ENCODE measurements at places on chromosomes 4 and X.

GRCh38 chrX:39813631-39814277 lies 284.0 kb downstream of the BCOR start:
- no peak for DNase-seq

DNA sequence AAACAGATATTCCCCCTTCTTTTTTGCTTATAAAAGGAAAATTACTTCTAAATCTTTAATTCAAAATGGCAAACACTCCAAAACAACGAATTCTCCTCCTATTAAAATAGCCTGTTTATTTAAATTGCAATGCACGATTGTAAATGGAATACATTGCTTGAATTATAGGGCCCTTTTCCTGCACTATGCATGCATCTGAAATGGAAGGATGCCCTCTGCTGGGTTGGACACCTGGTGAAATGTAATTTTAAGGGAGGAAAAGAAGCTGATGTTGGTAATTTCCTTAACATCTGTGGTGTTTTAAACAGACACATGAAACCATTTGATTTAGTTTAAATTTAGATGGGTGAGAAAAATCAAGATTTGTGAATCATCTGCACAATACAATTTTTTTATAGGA lies 72.8 kb downstream of the GRXCR1 start:
- no peak for DNase-seq

- DNase-seq: no peak
These were observed 541 bp upstream of the FIP1L1 start for GRCh38 chr4:53376900-53377299.

- DNase-seq: no peak
These were observed 21.5 kb upstream of the NPY2R start for GRCh38 chr4:155186972-155187371.

- DNase-seq: no peak
These were observed 19.3 kb upstream of the MSMO1 start for GRCh38 chr4:165308166-165308565.

GRCh38 chrX:44054863-44055601 lies 81.8 kb upstream of the NDP start:
- no peak for DNase-seq

GRCh38 chr4:173990869-173991210 lies 292.6 kb downstream of the FBXO8 start:
- no peak for DNase-seq

DNA sequence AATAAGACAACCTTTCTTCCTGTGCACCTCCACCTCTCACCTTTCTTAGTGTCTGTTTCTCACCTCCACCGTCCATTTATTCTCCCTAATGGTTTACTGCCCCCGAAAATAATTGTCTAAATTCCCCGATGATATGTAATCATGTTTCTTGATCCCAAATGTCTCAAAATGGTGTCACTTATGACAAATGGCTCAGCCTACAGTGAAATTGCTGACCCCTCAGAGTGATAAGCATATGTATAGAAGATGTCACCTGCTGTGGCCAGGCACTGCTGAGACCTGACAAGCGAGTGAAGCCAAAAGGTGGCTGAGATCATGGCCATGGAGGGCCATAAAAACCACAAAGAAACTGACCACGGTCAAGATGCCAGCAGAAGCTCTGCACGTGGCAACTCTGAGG lies 35.7 kb downstream of the MSL3 start:
- DNase-seq: no peak

DNA sequence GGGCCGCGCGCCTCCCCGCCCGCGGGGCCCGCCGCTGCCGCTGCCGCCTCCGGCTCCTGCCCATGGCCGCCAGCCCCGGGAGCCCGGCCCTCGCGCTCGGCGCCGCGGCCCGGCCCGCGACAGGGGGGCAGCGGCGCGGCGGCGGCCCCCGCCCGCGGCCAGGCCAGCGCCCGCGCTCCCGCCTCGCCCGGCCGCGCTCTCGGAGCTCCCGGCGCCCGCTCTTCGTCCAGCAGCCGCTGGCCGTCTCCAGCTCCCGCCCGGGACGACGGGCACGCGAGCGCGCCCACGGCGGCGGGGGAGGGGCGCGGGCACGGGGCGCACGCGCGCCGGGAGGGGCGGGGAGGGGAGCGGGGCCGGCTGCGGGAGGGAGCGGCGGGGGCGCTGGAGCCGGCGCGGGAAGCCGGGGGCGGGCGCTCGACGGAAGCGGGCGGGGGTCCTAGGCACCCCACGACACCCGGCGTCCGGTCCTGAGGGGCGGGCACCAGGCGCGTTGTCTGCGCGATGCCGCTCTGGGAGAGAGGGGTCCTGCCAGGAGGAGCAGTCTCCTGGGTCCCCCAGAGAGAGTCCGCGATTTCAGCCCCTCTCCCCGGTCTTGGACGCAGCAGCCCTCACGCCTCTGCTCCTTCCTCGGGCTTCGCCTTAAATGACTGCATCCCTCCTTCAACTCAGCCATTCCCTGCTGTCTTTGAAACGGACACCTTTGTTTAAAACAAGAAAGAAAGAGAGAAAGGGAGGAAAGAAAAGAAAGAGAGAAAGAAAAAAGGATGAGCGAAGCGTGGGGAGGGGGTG lies 490 bp upstream of the PDZD4 start:
- no peak for DNase-seq

DNA sequence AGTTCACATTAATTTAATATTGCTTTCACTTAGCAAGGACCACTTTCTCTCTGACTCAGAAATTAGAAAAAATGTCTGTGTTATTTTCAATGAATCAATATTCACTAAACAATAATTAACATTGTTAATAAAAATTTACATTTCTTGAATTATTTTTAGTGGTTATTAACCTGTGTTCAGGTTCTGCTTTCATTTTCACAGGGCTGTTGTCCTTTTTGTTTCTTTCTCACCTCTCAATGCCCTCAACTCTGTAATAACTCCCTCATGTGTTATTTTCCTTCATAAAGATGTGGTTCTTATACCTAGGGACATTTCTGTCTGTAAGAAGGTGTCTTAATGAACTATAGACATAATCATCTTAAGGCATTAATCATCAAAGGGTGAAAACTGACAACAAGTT lies 43.1 kb upstream of the PRR27 start:
- no peak for DNase-seq

DNA sequence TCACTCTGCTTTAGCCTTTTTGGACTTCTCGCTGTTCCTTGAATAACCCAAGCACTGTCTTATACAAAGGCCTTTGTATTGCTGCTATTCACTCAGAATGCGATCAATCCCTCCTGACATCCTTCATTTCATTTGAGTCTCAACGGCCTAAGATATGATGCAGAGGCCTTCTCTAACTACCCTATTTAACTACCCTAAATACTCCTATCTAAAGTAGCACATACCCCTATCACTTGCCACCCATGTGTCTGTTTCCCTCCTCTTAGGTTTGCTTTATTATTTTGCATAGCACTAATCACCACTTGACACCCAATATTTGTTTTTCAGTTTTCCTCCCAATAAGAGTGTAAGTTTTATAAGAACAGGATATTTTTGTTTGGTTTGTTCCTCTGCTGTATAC lies 42.3 kb upstream of the ACSL4 start:
- DNase-seq: no peak

- DNase-seq: no peak
These were observed 62.5 kb downstream of the PPEF1 start for GRCh38 chrX:18769812-18770573.

DNA sequence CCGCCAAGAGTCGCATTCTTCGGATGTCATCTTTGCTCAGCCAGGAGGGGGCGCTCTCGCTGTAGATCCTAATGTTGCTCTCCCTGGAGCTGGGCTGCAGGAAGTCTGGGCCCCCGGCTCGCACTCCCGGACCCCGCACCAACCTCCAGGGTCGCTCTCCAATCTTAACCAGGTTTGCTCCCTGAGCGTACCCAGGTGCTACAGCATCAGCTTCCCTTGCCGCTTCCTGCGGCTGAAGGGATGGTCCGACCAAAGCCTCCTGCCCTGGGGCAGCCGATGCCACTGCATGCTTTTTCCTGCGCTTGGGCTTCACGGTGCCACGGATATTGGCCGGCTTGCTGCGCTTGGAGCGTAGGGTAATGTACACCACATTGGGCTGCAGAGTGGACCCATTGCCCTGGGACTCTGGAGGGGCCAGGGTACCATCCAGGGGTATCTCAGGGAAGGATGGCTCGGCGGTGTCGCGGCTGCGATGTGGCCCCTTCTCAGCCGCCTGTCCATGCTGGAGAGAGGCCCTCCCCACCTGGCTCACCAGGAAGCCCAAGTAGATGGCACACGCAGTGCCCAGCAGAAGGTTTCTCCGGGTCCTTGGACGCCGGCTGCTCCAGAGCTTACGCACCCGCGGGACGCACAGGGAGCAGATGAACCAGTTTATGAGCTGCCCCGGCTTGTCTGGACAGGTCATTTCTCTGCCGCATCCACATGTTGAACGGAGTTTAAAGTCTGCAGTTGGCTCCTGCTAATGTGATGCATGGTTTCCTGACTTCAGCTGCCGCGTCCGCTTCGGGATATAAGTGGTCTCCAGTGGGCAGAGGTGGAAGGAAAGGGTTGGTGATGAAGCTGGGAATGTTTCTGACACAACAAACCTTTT lies 1.9 kb downstream of the GASK1B start:
- DNase-seq: no peak

DNA sequence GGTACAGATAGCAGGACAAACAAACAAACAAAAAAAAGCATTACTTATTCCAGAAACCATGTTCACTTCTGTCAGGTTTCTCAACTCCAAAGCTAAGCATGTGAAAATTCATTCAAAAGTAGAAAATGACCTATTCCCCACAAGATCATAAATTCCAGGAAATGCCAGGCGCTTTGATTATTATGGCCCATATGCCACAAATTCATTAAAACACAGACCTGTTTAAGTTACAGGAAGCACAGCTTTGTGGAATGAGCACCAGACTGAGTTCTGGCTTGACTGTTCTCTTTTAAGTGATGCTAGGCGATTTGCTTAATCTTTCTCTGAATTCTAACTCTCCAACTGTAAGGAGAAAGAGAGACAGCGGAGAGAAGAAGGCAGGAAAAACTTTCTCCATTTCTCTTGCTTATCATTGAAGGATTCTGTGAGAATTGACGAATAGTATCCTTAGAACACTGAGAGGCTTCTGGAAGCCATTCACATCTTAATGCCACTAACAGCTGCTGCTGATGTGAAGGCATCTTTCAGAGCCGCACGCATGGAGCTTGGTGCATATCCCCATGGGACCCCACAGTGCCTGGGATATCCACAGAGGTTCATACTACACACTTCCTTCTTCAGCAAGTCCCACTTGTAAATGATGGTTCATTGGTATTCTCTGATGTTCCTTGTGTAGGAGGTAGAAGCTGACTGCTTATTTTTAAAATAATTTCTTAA lies 138.0 kb downstream of the ZNF674 start:
- no peak for DNase-seq

- DNase-seq: no peak
These were observed 9.6 kb upstream of the SGMS2 start for GRCh38 chr4:107815158-107815557.

DNA sequence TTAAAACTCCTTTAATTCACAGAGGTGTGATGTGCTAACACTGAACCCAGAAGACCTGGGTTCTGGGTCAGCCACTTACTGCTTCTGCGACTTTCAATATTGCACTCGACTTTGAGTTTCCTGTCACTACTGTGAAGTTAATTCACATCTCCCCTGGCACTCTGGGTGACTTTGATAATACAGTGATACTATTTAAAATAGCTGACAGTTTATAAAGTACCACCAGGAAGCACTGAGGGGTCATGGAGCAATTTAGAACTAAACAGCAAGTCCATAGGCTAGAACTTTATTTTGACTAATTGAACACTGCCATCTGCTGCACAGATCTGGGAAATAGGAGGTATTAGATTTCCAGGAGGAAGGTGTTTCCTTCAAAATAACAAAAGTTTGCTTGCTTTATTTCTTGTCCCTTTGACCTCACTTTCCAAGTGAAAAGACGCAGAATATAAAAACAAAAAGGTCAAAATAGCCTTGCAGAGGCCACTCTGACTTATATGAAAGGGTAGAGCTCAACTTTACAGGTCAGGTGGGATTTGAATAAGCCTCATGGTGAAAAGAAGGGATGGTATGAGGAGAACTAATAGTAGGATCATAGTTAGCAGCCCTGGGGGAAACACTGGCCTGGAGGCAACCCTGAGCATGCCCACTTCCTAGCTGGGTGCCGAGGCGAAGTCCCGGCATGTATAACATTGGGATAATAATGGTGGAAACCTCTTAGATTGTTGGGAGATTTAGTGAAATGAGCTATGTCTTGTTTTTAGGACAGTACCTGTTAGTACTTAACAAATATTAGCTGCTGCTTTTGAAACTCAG lies 53.4 kb downstream of the ZNF518B start:
- no peak for DNase-seq

DNA sequence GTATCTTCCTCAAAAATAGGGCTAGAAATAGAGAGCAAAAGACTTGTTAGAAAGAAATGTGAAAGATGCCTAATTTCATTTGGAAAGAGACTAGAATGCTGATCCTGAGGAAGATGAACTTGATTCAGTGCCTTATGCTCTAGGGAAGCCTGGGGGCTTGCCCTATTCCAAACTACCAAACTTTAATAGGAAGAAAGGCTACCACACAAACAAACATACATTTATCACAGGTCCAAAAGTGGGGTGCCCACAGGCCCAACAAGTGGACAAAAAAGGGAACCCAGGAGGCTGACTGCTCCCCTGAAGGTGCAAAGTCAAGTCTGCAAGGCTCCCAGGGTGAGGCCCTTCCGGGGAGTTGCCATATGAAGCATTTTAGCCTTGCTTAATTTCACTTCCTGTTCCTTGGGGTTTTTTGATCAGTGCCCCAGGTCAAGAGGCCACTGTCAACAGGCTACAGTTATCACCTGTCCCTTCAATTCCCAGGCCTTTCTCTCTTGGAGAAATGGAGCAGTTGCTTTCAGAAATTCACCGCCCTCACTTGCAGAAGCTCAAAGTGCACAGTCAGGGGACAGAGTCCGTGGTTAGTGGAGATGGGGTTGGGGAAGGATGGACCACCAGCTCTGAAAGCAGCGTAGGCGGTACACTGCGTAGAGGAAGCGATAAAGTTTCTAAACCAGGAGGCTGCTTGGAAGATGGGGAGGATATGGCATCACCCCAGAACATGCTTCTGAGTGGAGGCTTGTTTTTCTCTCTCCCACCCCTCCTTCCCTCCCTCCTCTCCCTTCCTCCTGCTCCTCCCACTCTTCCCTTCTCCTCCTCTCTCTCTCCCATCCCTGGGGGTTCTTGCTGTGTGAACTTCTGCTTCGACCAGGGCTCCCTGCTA lies 36.4 kb downstream of the TMEM154 start:
- no peak for DNase-seq

GRCh38 chrX:19137067-19137466 lies 14.8 kb upstream of the ADGRG2 start:
- DNase-seq: no peak

DNA sequence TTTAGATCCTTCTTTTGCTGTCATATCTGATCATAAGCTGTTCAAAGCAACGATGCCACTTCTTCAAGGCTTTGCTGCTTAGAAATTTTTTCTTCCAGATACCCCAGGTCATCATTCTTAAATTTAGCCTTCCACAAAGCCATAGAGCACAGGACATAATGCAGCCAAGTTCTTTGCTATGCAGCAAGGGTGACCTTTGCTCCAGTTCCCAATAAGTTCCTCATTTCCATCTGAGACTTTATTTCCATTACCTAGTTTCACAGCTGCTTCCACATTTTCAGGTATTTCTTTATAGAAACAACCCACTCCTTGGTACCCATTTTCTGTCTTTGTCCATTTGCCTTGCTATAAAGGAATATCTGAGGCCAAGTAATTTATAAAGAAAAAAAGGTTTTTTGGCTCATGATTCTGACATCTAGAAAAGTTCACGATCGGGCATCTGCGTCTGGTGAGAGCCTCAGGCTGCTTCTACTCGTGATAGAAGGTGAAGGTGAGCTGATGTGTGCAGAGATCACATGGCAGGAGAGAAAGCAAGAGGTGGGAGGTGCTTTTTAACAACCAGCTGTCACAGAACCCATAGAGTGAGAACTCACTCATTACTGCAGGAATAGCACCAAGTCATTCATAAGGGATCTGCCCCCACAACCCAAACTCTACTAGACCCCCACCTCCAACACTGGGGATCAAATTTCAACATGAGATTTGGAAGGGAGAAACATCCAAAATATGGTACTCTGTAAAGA lies 11.8 kb upstream of the TASL start:
- no peak for DNase-seq
